Hematopoietic multipotent progenitor cell (in vitro differentiated cells): ENCODE measurements at places on chromosomes 6 and 20. TPM values are rescaled to one million over a fixed set of nuclear protein-coding genes. Genes with fewer than 3 reads are reported as not detected.

The PNPLA1 gene
- 0.27 TPM for total RNA-seq

The BPIFB1 gene
- not detected for total RNA-seq

DNA sequence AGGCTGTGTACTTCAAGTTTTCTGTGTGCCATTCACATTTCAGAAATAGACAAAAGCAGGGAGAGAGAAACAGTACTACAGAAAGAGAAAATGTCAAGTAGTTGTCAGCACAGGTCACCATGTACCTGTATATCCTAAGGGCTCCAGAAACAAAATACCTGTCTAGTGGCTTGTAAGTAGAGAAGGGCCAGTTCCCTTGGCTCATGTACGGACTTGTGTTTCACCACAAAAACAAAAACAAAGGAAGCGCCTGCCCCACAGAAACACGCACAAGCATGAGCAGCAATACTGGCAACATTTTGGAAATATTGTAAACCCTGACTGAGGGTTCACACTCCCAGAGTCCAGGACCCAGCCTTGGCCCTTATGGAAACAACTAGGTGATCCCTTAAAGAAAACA lies 44.3 kb downstream of the CNKSR3 start:
- DNase-seq, result no peak

GRCh38 chr20:4812216-4812615 lies 90.5 kb downstream of the PRND start:
- DNase-seq, result no peak

The SCUBE3 gene
- not detected for total RNA-seq

- no peak for DNase-seq
These were observed 69.7 kb downstream of the ECT2L start for GRCh38 chr6:138865480-138866109.

The OR2J3 gene
- not detected for total RNA-seq

DNA sequence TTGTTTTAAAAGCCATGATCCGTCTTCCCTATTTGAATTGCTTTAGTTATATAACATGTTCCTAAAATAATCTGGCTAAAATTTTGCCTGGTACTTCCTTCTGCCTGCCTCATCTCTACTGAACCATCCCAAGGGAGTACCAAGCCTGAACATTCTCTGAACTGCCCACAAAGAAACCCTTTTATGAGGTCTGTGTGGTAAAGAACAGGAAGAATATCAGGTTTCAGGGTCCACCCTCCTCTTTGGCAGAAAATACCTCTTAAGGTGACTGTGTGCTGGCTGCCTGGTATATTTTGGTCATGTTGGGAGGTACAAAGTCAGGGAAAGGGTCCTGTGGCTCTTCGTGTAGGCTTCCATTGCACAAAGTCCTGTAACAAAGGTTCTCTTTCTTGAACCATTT lies 574.1 kb upstream of the CHD6 start:
- DNase-seq, result no peak

- no peak for DNase-seq
These were observed 99.8 kb downstream of the HIVEP2 start for GRCh38 chr6:142845143-142845571.

- DNase-seq, result no peak
These were observed 19.4 kb downstream of the RSPO4 start for GRCh38 chr20:982754-983153.

DNA sequence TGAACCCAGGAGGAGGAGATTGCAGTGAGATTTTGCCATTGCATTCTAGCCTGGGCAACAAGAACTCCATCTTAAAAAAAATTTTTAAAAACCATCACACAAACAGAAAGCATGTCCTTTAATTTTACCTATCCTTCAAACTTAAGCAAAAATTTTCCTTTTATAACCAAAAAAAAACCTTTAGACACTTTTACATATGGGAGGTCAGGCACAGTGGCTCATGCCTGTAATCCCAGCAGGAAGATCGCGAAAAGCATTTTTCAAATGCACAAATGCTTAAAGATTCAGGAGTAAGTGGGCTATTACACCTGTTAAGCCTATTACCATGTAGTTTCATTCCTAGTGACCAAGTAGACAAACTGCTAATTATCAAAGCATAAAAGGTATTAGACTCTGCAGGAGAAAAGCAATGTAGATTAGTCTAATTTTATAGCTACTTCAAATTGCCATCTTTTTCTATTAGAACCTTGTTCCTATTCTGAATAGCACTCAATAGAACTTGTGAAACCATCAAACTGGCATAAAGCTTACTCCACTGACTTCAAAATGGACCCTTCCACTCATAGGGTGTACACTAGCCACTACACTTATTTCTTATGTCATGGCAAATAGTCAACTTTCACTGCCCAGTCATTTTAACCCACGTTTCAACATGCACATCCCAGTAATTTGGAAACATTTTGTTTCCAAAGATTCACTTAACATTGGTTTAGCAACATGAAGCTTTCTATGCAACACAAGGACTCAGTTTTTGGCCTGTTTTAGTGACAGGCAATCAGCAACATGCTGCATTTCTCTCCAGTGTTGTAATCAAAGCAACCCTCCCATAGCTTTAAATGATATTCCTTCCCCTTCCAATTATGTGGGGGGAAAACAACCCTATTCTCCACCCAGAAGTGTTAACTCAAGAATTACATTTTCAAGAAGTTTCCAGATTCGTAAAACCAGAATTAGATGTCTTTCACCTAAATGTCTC lies 4.0 kb downstream of the EEF1A1 start:
- DNase-seq, result no peak

The TSBP1 gene
- not detected for total RNA-seq

GRCh38 chr6:42978487-42978838 lies 518 bp downstream of the PEX6 start:
- DNase-seq, result no peak

- DNase-seq, result no peak
These were observed 526.7 kb upstream of the ADGRB3 start for GRCh38 chr6:68108233-68108835.

GRCh38 chr20:2759143-2759542 lies 41.3 kb downstream of the CPXM1 start:
- DNase-seq, result no peak

DNA sequence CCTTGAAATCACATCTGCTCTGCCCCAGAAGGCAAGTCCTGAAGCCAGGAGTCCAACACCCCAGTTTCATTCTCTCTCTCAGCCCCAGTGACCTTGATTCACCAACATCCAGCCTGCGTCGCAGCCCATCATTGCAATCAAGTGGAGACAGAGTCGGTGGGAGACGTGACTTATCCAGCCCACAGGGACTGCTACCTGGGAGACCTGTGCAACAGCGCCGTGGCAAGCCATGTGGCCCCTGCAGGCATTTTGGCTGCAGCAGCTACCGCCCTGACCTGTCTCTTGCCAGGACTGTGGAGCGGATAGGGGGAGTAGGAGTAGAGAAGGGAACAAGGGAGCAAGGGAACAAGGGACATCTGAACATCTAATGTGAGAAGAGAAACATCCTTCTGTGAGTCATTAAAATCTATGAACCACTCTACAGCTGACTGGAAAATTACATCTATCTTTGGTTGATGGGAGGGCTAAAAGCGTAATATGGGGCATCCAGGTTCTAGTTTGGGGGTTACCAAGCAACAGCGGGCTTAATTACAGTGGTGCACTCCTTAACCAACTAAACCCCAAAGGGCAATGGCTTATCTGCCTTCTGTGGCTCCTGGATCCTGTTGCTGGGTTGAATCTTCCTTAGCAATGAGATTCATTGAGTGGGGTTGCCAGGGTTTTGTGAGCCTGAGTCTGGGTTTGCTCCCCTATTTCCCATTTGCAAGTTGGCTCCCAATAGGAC lies 2.5 kb downstream of the LY6G6D start:
- no peak for DNase-seq

DNA sequence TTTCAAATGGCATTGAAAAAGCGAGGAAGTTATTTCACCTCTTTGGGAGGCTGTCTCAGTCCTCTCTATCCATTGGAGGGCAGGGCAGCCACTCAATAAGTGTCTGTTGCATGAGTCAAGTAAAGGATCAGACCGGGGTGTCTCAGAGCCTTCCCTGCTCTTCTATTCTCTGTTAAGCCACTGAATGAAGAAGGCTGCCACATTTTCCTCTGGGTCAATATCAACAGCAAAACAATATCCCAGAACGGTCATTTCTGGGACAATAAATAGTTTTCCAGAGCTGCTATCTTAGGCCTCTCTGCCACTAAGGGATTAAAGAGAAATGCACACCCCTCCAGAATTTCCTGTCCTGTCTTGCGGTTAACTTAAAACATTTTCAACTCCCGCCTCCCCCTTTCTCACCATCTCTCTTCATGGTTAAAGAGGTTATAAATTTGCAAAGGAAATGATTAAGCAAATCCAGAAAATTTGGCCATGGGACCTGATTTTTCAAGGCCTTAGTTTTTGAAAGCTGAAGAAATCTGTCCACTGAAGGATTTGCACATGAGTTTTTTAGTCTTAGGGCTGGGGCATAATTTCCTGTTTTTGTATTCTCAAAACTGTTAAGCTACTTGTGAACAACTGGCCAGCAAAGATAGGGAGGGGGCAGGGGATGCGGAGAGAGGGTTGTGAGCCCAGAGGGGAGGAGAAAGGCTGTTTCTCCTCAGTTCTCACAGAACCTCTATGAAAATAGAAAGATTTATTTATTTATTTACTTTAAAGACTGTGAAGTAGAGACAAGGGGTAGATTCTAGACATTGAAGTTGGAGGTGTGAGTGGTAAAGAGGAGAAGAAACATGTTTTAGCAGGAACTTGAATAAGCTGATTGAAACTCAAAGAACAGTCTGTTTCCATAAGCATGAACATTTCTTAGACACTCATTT lies 135.7 kb downstream of the BCAS1 start:
- DNase-seq, result no peak
